IMR-90 (cell line): ENCODE measurements at places on chromosomes 7 and 10. TPM values are rescaled to one million over a fixed set of nuclear protein-coding genes. Genes with fewer than 3 reads are reported as not detected.

The CISD1 gene
- total RNA-seq = 25.8 and 34.6 TPM in 2 replicates

The NKX1-2 gene
- not detected in 2 replicates for total RNA-seq

The FAM180A gene
- 1.3 and 1.4 TPM in 2 replicates for total RNA-seq

The CYP2C19 gene
- not detected in 2 replicates for total RNA-seq

The OR9A2 gene
- total RNA-seq = not detected in 2 replicates

The DKK1 gene
- total RNA-seq = 74.7 and 116 TPM in 2 replicates
